ENCODE measurements at places on chromosomes 3 and 15. TPM values are rescaled to one million over a fixed set of nuclear protein-coding genes. Genes with fewer than 3 reads are reported as not detected.

DNA sequence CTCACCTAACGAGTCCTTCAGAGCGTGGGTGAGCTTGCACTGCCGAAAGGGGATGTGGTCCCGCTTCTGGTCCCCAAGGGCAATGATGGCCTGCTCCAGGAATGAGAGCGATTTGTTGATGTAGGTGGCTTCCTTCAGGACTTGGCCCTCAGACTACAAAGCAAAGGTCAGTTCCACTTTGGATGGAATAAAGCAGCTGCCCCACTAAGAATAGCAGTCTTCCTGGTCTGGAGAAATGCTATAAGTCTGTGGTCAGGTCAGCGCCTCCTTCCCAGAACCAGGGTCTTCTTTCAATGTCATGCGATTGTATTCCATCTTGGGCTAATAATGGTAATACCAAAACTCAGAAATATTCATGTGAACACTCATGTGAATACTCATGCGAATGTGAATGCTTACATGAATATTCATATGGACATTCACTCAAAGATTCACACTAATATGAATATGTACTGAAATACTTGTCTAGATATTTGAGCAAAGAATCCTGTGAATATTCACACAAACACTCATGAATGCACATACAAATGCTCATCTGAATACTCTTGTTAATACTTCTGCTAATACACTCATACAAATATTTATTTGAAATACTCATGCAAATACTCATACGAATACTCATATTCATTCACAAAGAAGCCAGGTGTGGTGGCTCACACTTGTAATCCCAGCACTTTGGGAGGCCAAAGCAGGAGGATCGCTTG is 16.7 kb downstream of the KIF9 start:
- H3K27ac ChIP-seq = no peak overlapping the region
- DNase-seq = no peak
- H3K36me3 ChIP-seq = no peaks in the 10 kb centered on the region
- no peak overlapping the region for H3K4me3 ChIP-seq
- H3K27me3 ChIP-seq = no peaks in the 10 kb centered on the region

- H3K27me3 ChIP-seq = no peaks in the 10 kb centered on the region
- no peaks in the 10 kb centered on the region for H3K4me1 ChIP-seq
- no peak for DNase-seq
Observed at GRCh38 chr3:33447958-33448357, 7.8 kb upstream of the UBP1 start.

DNA sequence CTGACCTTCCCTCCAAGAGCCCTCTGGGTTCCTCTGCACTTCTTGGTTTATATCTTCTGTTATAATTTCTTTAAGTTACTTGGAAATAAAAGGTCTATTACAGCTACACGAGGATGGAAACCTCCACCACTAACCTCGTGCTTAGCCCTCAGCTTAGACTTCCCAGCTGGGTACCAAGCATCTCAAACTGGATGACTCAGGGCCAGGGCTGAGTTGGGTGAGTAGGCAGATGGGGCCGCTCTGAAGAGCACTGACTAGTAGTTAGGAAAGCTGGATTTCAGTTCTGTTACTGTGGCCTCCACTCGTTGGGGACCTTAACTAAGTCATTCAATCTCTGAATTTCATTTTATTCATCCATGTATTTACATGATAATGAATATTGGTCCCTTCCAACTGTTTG is 1036.6 kb downstream of the IGSF11 start:
- peaks cover 9% of the 10 kb centered on the region for H3K4me1 ChIP-seq
- H3K27ac ChIP-seq = no peak overlapping the region
- H3K27me3 ChIP-seq = peaks cover 7% of the 10 kb centered on the region
- no peak overlapping the region for H3K4me3 ChIP-seq
- no peak for DNase-seq

DNA sequence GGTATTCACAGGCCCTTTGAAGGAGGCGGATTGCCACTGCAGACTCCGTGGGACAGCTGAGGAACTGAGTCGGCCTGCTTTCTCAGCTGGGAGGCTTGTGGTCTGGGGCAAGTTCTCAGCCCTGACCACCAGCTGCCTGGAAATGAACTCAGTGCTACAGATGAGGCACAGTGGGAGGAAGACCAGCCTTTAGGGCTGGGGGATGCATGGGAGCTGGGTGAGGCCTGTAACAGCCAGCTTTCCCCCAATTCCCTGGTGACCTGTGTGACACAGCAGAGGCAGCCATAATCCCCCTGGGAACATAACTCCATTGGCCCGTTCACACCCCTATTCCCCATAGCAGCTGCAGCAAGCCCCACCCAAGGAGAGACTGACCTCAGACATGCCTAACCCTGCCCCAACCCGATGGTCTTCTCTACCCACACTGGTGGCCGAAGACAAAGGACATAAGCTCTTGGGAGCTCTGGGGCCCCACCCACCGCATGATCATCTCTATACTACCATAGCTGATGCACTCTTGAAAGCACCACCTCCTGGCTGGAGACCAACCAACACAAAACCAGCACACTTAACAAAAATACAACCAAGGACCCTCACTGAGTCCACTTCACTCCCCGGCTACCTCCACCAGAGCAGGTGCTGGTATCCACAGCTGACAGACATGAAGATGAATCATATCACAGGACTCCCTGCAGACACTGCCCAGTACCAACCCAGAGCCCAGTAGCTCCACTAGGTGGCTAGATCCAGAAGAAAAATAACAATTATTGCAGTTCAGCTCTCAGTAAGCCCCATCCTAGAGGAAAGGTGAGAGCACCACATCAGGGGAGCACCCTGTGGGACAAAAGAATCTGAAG is 24.9 kb downstream of the ZMAT3 start:
- no peak overlapping the region for H3K27ac ChIP-seq
- no peaks in the 10 kb centered on the region for H3K36me3 ChIP-seq
- no peaks in the 10 kb centered on the region for H3K4me1 ChIP-seq
- H3K27me3 ChIP-seq = no peaks in the 10 kb centered on the region

- no peaks in the 10 kb centered on the region for H3K36me3 ChIP-seq
- no peak overlapping the region for H3K4me3 ChIP-seq
- DNase-seq = no peak
- H3K27me3 ChIP-seq = no peaks in the 10 kb centered on the region
Observed at GRCh38 chr3:106533093-106533787, 664.4 kb upstream of the CBLB start.

DNA sequence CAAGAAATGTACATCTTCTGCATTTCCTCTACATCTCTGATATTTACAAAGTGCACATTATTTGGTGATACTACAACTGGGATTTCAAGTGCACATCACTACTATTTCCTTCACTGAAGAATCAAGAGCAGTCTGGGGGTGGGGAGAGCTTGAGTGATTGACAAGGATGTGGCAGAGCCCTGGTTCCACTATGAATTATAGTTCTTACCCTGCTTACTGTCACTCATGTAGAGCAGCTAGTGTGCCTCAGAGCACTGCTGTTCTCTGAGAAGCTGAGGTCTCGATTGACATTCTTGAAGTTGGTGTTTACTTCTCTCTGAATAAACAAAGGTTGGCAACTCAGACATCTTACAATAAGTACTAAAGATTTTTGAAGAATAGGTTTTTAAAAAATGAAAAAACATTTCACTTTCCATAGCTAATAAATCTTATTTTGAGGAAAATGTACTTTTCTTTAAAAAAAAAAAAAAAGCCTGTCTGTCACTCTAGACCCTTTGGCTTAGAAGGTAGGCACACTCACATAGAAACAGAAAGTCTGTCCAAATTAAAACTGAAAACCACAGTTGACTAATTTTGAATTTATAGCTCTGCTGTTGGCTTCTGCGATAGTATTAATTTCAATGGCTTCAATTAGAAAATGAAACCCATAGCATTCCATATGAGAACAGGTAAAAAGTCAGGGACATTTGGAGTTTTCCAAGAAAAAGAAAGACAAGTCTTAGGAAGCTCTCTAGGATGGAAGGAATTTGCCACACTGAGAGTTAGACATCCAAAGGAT is 5.6 kb downstream of the GREM1 start:
- no peak overlapping the region for H3K4me3 ChIP-seq
- no peaks in the 10 kb centered on the region for H3K36me3 ChIP-seq

DNA sequence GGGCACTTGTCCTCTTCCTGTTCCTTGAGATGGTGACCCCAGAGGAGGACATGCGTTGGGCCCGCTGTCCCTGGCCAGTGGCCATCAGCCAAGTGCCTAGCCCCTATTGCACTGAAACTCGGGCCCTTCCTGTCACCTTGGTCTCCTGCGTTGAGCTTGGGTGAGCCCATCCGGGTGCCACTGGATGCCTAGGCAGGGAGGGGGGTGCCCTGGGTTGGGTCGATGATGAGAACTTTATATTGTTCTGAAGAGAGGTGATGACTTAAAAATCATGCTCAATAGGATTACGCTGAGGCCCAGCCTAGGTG is 221.8 kb downstream of the SNRPN start:
- no peak for DNase-seq
- H3K27me3 ChIP-seq = no peaks in the 10 kb centered on the region
- H3K4me3 ChIP-seq = no peak overlapping the region
- H3K27ac ChIP-seq = no peak overlapping the region
- no peaks in the 10 kb centered on the region for H3K36me3 ChIP-seq

The SERPINI2 gene
- polyA plus RNA-seq = not detected

The LSAMP gene
- 1.4 TPM for polyA plus RNA-seq

The GOLGA8N gene
- polyA plus RNA-seq = 6.3 TPM

The RASGRP1 gene
- polyA plus RNA-seq = 3.4 TPM
